Small intestine (tissue), 16 donors: ENCODE measurements at places on chromosomes 11 and 22.

- DNase-seq, result no peak
Measured at GRCh38 chr11:101748572-101749344, 165.0 kb upstream of the TRPC6 start.

GRCh38 chr11:13767471-13767870 lies 99.0 kb downstream of the FAR1 start:
- no peak for DNase-seq

DNA sequence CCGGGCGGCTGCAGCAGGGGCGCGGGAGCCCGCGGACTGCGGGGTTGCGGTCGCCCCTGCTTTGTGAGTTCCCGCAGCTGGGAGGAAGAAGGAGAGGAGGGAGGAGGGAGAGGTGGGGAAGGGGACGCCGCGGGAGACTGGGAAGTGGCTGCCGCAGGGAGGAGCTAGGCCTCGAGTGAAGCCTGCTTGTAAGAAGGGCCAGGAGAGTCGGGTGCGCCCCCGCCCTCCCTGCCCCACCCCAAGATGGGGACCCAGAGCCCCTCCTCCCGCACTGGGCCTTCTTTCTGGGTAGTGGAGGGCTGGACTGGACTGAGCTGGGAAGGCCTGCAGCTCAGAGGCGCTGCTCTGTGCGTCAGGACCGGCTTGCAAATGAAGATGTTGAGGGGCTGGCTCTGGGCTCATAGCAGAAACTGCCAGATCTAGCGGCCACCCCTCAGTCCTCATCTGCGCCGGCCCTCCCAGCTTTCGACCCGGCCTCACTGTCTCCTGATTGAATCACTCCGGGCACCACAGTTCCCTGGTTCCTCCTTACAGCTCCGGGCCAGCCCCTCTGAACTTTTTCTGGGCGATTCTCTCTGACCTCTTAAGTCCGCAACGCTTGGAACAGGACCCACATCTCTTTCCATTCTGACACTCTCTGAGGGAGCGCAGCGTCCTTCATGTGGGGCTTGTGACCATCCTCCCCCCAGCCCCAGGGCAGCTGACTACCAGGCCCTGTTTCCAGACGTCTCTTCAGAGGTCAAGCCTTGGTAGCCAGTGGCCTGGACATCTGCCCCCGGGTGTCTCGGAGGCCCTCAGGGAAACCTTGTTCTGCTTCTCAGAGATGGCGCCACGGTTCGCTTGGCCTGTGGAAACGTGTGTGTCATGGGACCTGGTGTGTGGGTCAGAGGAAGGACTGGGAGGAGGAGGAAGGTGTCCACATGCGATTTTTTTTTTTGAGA lies 21.9 kb downstream of the SERPINH1 start:
- DNase-seq, result no peak

DNA sequence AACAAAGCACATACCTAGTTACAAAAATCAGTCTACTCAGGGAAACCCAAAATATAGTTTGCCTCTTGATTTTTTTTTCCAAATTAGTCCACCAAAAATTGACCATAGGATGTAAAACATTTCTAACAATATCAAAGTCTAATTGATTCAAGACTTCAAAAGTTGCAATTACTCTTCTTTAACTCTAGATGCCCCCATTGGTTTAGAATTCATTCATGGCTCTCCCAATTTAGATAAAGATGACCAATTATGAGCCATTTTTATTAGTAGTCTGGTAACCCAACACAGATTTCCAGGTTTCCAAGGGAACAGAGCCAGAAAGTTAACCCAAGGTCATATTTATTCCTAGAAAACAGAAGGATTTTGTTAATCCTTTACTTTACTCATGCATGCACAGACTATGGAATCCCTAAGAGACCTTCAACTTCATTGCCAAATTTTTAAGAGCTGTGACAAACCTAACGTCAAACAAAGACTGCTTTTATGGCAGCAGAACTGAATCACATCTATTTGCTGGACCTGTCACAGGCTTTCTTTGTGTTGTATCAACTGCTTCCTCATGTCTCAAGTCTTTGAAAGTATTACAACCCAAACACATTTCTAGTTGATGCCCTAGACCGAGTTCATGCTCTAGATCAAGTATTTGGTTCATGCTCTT lies 55.3 kb downstream of the C22orf42 start:
- DNase-seq, result no peak

DNA sequence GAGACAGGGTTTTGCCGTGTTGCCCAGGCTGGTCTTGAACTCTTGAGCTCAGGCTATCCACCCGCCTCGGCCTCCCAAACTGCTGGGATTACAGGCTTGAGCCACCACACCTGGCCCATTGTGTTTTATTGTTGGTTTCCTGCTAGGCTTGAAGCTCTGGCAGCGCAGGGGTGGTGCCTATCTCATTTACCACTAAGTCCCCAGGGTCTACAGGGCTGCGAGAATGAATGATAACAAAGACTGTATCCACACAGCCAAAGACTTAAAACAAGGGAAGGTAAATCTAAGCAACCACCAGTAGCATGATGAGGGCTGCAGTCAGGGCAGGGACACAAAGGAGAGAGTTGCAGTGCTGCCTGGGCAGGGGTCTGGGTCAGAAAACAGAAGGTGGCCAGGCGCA lies 37.3 kb upstream of the XBP1 start:
- DNase-seq, result no peak

- peak; percentile 30 for DNase-seq
Measured at GRCh38 chr22:35987487-35987886, 41.1 kb downstream of the RBFOX2 start.

GRCh38 chr11:35798423-35798822 lies 135.8 kb downstream of the TRIM44 start:
- DNase-seq, result no peak

GRCh38 chr11:62504158-62504973 lies 42.2 kb downstream of the AHNAK start:
- no peak for DNase-seq

DNA sequence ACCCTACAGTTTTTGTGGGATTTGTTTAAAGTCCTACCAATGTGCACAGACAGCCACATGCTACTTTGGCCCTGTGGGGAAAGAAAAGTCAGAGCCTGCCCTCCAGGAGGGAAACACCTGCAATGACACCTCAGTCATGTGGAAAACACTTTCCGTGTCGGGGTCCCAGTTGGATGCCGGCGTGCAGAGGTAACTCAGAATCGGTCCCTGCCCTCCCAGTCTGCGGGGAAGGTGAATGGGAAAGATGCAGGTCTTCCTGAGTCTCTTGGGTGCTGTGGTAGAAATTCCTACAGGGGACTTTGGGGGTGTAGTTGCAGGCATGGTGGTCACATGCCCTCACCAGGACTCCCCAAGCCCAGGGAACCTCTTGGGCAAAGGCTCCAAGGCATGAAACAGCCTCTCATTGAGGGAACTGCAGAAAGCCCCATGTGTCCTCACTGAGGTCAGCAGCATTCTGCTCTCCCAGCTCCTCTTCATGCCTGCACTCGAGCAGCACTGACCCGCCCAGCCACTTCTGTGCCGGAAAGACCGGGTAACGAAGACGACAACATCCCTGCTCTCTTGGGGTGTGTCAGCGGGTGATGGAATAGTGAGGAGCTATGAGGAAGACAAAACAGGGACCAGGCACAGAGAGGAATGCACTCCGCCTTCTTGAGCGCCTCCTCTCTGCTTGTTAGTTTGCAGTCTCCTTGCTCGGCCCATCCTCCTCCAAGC lies 4.7 kb downstream of the RIBC2 start:
- DNase-seq, result no peak

GRCh38 chr11:100922121-100922520 lies 207.5 kb downstream of the PGR start:
- no peak for DNase-seq

DNA sequence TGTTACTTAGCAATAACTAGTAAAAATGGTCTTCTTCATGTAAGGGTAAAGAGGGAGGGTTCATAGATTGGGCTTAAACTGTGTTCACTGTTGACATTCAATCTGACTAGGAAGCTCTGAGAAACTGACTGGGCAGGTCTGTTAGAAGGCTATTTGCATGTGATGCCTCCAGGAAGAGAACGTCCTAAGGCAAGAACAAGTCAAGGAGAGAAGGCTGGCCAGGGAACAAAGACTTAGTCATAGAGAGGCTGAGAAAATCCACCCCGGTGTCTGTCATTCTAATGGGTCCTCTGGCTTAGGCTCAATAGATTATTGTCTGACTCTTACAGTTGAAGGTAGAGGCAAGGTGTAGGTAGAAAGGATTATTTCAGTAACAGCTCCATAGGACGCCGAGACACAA lies 50.3 kb upstream of the CD44 start:
- no peak for DNase-seq

- DNase-seq, result no peak
Measured at GRCh38 chr11:490186-490929, 16.7 kb downstream of the RNH1 start.

GRCh38 chr11:64772303-64773018 lies 5.9 kb downstream of the SF1 start:
- DNase-seq, result no peak

DNA sequence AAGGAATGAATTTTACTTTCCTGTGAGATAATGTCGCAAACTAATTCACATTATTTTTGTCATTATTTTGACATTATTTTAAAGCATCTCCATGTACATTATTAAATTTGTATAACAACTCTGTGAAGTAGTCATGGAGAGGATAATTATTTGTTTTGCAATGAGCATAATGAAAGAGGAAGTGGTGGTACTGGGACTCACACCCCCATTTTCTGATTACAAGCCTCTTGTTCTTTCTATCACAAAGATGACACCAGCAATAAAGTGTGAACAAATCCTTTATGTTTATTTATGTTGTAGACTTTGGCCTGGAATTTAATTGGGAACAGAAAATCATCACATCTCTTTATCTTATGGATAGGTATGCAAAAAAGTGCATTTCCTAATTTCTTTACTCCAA lies 522.6 kb downstream of the TMEM135 start:
- DNase-seq, result no peak

DNA sequence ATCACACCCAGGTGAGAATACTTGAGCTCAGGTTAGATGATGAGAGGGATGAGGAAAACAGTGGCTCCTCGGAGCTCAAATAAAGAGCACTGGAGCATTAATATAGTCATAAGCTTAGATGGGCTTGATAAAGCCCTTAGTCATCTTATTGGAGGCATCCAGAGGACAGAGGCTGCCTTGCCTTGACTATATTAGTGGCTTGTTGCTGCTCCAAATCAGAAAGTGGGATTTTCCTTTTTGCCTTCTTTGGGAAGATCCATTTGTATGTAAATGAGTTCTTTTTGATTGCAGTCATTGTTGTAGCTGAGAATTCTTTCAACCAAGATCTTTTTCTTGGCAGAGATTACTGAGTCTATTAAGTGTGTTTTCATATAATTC lies 18.9 kb downstream of the ADM start:
- DNase-seq, result no peak

DNA sequence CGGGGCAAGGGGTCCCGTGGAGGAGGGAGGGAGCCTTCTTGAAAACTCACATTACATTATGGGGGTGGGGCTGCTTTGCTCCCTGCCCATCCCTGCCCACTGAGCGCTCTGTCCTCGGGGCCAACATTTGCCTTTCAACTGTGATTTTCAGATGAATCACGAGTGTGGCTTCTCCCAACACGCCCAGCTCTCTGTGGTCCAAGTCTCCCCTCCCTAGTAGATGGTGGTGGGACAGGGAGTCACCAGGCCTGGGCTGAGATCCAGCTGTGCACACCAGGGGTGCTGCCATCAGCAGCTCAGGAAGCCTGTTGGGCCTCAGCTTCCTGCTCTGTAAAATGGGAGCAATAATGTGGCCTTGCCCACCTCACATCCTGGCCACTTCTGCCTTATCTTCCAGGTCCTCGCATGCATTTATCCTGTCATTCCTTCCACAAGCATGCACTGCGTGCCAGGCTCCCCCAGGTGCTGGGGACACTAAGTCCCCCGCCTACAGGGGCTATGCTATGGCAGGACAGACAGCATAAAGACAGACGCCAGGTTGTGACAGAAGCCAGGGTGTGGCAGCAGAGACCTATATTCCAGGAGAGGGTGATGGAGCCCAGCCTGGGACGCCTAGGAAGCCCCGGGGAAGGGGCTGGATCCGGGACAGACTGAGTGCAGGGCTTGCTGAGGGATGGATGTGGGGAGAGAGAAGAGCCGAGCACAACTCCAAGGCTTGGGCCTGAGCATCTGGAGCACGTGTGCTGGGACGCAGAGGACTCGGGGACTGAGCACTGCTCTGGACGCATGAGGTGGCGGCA lies 30.5 kb downstream of the NFAM1 start:
- DNase-seq, result no peak

- DNase-seq, result no peak
Measured at GRCh38 chr11:133551064-133551463, 18.8 kb upstream of the OPCML start.

DNA sequence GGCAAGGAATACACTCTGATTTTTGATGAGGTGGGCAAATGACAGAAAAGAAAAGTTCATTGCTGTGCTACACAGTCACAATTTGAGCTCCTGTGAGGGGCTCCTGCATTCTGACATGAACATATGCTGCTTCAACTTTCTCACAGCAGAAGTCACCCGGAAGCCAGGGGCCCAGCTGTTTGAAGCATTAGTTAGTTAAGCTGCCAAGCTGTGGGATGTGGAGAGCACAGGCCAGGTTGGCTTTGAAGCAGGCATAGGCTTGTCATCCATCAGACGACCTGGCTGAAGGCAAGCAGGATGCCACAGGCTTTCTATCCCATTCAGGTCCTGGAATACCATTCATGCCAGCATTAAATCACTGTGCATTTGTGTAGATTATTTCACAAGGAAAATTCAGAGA lies 63.1 kb downstream of the MTNR1B start:
- no peak for DNase-seq

- DNase-seq, result no peak
Measured at GRCh38 chr11:120183701-120184141, 27.1 kb upstream of the OAF start.

- DNase-seq, result no peak
Measured at GRCh38 chr11:62999649-63000048, 14.9 kb upstream of the SLC22A6 start.

DNA sequence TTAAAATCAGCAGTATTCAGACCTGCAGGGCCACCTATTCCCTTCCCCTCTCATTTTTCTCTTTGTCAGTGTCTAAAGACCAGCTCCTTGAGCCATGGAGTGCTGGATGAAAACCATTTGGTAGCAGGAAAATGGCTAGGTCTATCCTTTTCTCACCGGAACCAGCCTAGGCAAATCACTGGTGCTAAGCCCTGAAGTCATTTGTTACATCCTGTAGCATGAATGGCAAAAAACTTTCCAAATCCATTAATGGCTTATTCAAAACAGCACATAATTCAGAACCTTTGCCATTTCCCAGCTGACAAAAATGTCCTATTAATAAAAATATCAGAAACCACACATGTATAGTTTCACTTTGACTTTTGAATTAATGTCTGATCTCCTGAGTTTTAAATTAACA lies 209.5 kb upstream of the E2F8 start:
- DNase-seq, result no peak

- no peak for DNase-seq
Measured at GRCh38 chr11:134557571-134558257, 145.7 kb upstream of the B3GAT1 start.

GRCh38 chr11:111449696-111450479 lies 62.3 kb downstream of the BTG4 start:
- DNase-seq, result no peak

DNA sequence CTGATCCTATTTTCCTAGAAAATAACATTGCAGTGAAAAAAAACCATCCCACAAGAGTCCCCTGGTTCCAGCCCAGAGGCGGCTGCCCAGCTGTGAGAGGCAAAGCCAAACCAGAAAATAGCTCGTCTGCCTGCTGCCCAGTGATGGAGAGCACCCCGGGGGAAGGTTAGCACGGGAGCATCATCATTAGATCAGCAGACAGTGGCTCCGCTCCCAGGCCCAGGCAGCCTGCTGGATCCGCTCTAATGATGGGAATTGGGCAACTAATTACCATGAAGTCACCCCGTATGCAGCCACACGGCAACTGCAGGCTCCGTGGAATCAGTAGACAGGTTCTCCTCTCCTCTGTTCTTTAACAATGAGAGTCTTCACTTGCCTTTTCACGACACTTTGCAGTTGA lies 17.1 kb upstream of the B3GAT1 start:
- no peak for DNase-seq
